ENCODE measurements at places on chromosomes 7 and 10.
A peak's percentile ranks its signal among the peaks of the same experiment; 100 is the strongest.

GRCh38 chr7:271266-272107 is 18.5 kb upstream of the FOXL3 start:
- DNase-seq, result no peak

- no peak for DNase-seq
These were observed 644 bp downstream of the UMAD1 start for GRCh38 chr7:7641129-7641663.

DNA sequence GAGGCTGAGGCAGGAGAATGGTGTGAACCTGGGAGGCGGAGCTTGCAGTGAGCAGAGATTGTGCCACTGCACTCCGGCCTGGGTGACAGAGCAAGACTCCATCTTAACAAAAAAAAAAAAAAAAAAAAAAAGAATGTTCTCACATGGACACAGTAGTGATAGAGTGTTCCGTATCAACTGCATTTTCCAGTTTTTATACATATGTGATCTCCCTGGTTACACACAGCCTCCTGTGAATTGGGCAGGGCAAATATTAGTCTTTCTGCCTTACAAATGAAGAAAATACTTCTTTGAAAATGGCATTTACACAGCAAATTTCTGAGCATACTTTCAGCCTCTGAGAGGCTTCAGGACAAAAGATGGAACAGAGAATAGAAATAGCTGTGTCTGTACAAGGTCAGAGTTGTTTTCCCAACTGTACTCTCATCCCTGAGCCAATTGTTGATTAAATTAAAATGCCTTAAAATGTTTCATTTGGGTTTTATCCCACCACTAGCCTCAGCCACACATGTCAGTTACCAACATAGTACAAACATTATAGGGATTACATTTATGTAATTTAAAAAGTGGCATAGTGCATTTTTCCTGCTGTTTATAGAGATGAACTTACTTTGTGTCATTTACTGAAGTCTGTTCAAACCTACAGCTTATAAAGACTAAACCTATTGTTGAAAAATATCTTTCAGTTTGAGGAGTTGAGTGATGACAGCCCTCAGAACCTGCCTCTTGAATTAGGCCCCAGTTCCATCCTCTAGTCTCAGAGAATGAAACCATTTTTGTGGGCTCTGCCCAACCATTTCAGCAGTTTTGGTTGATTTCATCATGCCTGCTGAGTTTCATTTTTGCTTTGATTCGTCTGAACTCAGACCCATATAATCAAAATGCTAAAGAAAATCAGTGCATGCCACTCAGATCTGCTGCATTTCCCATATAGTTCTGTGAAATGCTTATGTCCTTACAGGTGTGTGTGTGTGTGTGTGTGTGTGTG is 609.4 kb upstream of the C7orf33 start:
- DNase-seq, result no peak

DNA sequence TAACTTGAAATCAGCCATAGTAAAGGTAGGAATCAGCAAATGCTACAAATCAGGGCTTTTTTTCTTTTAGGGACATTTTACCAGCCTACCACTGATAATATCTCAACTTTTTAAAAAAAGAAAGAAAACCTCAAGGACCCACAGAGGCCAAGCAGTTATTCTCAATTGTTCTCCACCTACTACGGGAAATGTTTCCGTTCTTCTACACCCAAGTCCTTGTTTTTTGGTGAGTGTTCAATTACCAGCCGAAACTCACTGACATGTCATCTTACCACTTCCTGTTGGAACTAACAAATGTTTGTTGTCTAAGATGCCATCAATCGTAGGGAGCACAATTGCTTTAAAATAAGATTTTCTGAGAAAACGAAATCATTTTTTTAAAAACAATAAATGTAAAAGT is 50.2 kb upstream of the CDK1 start:
- DNase-seq, result peak; percentile 2

- peak; percentile 7 for DNase-seq
These were observed 51.1 kb downstream of the CPEB3 start for GRCh38 chr10:92239600-92240288.

DNA sequence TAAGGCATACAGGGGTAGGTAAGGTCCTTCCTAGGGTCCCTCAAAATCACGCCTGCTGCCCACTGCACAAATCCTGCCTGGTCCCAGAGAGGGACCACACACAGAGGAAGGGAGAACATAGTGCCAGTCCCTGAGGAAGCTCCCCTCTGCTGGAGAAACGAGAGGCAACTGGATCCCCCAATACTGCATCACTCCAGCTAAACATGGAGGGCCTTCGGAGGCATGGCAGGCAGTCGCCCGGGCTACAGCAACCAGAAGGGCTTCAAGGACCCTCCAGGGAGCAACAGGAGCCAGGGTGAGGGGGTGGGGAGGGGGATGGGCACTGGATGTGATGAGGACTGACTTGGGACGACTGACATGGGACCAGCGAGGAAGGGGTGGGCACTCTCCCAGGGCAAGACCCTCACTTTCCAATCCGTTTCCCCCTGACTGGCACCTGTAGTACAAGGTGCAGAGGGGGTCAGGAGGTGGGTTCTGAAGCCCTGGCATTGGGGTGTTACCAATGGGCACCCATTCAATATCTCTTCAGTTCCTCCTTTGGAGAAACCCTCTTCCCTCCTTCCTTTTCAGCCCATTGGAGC is 21.7 kb downstream of the DDIT4 start:
- no peak for DNase-seq

DNA sequence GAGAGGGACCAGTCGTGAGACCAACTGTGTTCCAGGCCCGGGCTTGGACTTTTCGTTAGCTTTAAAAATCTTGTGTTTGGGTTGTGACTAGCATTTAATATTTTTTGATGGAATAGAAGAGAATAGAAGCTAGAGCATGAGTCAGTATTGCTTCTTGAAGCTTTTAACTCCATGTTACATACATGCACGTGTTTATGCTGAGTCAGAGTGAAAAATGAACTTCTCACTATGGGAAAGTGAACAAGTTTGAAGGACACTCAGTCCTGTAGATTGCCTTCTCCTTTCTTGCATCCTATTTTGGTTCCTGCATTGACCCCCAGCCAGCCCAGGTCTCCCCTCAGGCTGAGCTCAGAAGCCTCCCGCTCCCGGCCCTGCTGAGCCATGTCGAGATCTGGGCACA is 31.8 kb downstream of the GHRHR start:
- no peak for DNase-seq

- no peak for DNase-seq
These were observed 26.2 kb downstream of the RAMP3 start for GRCh38 chr7:45183711-45184210.

- no peak for DNase-seq
These were observed 21.8 kb downstream of the DAGLB start for GRCh38 chr7:6425948-6426347.

GRCh38 chr10:88336334-88336733 is 246.8 kb downstream of the RNLS start:
- no peak for DNase-seq

DNA sequence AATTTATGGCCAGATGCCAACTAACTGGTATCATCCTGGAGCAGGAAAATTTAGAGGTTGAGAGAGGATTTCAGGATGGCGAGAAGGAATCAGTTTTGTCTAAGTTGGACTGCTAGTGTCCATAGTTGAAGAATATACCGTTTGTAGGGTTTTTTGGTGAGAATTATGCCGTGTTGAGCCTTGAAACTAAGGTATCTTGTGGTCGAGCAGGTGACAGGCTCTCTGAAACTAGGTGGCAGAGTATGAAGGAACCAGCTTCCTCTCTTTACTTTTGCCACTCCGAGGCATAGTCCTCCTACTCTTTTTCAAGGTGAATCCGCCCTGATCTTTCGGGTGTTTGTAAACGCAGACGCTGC is 9.7 kb downstream of the MDFIC start:
- DNase-seq, result peak; percentile 13

DNA sequence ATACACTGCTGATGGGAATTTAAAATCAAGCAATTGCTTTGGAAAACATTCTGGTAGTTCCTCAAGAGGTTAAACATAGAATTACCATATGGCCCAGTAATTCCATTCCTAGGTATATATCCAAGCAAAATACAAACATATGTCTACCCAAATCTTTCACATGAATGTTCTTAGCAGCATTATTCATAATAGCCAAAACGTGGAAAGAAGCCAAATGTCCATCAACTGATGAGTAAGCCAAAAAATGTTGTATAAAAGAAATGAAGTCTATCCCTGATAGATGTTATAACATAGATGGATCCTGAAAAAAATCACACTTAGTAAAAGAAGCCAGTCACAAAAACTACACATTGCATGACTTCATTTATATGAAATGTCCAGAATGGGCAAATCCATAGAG is 893.0 kb downstream of the SORCS3 start:
- no peak for DNase-seq

- DNase-seq, result no peak
These were observed 334.0 kb downstream of the PLXNA4 start for GRCh38 chr7:132242192-132242812.

- no peak for DNase-seq
These were observed 1.8 kb downstream of the PFKFB3 start for GRCh38 chr10:6204341-6205191.

DNA sequence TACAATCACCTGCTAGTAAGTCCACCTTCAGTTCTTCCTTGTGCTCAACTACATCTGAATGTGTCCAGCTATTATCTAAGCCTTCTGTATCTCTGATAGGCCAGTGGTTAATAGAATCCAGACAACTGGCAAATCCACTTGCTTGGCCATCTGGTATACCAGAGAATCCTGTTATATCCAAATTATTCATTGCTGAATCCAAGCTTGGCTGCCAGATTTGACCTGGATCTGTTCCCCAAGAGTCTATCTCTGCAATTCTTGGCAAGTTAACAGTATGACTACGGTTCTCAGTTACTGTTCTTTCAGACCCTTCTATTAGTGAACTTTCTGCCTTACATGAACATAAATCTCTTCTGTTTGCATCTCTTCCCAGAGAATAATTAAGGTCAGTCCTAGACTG is 154.6 kb upstream of the TARP start:
- DNase-seq, result no peak

GRCh38 chr10:92011560-92012214 is 88.1 kb downstream of the BTAF1 start:
- no peak for DNase-seq

GRCh38 chr10:2927958-2928840 is 139.1 kb upstream of the PFKP start:
- no peak for DNase-seq

- DNase-seq, result no peak
These were observed 101.9 kb upstream of the FAM204A start for GRCh38 chr10:118444069-118444468.

DNA sequence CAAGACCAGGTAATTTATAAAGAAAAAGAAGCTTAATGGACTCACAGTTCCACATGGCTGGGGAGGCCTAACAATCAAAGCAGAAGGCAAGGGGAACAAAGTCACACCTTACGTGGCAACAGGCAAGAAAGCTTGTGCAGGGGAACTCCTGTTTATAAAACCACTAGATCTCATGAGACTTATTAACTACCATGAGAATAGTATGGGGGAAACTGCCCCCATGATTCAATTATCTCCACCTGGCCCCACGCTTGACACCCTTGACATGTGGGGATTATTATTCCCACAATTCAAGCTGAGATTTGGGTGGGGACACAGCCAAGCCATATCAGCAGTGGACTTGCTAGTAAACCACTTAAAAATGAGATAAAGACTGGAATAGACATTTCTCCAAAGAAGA is 451.7 kb downstream of the DNAJB9 start:
- DNase-seq, result no peak

GRCh38 chr7:55107946-55108345 is 89.1 kb downstream of the EGFR start:
- no peak for DNase-seq

GRCh38 chr10:35605191-35605590 is at the start of gene GJD4:
GJD4 (plus strand) TSS chr10:35605341; CDS start chr10:35605568, 227 bp downstream.
- no peak for DNase-seq

- no peak for DNase-seq
These were observed 80.5 kb downstream of the TBXAS1 start for GRCh38 chr7:139909379-139910050.

GRCh38 chr10:74058071-74058470 is 60.2 kb downstream of the VCL start:
- DNase-seq, result no peak

DNA sequence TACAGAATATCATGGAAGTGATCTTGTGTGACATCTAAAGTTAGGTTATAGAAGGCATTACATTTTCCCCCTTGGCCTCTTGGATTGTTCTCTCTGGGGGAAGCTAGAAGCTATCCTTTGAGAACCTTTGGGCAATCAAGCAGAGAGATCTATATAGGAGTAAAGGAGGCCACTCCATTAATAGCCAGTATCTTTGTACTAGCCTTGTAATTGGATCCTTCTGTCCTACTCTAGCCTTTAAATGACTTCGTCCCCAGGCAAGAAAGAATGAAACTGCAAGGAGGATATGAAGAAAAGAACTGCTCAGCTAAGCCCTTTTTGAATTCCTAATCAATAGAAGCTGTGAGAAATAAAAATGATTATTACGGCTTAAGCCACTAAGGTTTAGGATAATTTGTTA is 230.9 kb downstream of the AGMO start:
- DNase-seq, result no peak
